NCI-H82 (cell line): ENCODE measurements at places on chromosomes 12 and 14.

GRCh38 chr14:75279153-75279762 lies 630 bp downstream of the FOS start:
- peak; percentile 39 for DNase-seq

GRCh38 chr12:82648259-82648909 lies 38.3 kb upstream of the TMTC2 start:
- no peak for DNase-seq

DNA sequence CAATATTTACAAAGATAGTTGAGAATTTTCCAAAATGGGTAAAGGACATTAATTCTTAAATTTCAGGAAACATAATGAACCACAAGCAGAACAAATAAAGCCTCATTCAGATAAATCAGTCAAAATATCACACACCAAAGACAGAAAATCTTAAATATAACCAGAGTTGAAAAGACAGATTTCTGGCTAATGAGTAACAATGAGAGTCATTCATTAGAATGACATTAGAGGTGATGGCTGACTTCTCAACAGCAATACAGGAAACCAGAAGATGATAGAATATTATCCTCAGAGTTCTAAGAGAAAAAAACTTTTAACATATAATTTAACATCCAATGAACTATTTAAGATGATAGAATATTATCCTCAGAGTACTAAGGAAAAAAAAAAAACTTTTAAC lies 124.2 kb downstream of the DENND5B start:
- DNase-seq: no peak

GRCh38 chr14:77950371-77951063 lies 150.6 kb downstream of the ADCK1 start:
- no peak for DNase-seq

GRCh38 chr14:65783576-65783975 lies 371.0 kb downstream of the FUT8 start:
- no peak for DNase-seq

DNA sequence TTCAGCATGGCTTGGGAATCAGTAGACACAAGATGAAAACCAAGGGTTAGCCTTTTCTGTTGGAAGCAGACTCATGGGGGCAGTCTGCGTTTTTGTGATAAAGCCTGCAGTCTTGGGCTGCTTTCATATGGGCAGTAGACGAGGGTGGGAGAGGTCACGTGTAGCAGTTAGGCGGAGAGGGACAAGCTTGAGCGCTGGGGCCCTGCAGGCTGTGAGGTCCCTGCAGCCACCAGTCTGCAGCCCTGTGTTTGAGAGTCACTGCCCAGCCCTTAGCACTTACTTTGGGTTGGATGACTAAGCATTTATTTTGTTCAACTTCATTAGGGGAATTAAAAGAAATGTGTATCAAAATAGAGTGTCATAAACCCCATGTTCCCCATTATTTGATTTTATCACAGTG lies 37.2 kb downstream of the EP400 start:
- no peak for DNase-seq

DNA sequence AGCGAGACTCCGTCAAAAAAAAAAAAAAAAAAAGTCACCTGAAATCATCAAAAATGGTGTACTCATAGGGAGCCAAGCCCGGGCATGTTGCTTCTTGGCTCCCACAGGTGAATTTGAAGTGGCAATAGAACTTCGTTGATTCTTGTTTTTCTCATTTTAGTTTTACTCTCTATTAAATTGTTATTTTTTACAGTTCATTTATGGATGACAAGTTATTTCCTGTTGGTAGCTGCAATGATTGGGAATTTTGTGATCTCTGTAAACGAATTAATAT lies 1.3 kb downstream of the TM7SF3 start:
- no peak for DNase-seq

DNA sequence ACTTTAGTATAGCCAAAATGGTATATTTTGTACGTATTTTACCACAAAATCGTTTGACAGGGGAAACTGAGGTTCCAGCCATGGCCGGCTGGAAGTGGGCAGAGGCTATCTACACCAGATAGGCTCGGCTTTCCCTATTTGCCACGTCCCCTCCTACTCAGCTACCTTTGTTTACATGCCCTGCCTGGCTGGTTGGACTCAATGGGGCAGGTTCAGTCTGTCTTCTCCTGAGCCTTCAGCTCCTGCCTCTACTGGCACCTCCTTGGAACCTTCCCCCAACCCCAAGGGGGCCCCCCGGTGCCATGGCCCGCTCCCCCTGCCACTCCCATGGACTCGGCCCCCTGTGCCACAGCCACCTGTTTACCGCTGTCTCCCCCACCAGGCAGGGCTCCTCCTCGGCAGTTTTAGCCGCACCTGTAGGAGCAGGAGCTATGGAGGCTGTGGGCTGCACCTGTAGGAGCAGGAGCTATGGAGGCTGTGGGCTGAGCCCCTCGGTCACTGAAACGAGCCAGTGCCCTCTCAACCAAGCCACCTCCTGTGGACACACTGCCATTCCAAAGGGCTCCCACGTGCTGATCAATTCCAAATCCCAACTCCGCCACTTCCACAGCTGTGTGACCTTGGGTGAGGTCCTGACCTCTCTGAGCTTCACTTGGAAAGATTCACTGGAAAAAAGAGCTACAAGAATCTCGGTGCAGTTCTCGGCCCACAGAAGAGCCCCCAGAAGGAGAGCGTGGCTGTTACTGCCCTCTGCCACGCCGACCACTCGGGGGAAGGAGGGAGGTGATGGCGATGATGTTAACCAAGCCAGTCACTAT lies 62.2 kb downstream of the NCOR2 start:
- DNase-seq: no peak

- DNase-seq: no peak
These were observed at the start of gene PRH2 for GRCh38 chr12:10928746-10929286. Gene PRH2 (plus strand): TSS chr12:10929236. CDS start chr12:10929274, 38 bp downstream.

DNA sequence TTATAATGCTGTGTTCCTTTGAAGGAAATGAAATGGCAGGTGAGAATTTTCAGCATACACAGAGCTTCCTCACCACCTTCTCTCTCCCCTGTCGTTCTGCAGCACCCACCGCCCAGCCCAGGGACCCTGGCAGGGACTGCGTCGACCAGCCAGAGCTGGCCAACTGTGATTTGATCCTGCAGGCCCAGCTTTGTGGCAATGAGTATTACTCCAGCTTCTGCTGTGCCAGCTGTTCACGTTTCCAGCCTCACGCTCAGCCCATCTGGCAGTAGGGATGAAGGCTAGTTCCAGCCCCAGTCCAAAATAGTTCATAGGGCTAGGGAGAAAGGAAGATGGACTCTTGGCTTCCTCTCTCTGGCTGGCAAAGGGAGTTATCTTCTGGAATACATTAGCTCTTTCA lies 35.1 kb downstream of the PAPLN start:
- DNase-seq: peak; percentile 91

GRCh38 chr12:124682425-124683151 lies 115.2 kb upstream of the NCOR2 start:
- DNase-seq: no peak

GRCh38 chr14:97456958-97457357 lies 659.8 kb downstream of the VRK1 start:
- no peak for DNase-seq

- DNase-seq: no peak
These were observed 56.2 kb downstream of the APOBEC1 start for GRCh38 chr12:7609495-7609894.

GRCh38 chr12:9346866-9347327 lies 138.7 kb upstream of the PZP start:
- no peak for DNase-seq

DNA sequence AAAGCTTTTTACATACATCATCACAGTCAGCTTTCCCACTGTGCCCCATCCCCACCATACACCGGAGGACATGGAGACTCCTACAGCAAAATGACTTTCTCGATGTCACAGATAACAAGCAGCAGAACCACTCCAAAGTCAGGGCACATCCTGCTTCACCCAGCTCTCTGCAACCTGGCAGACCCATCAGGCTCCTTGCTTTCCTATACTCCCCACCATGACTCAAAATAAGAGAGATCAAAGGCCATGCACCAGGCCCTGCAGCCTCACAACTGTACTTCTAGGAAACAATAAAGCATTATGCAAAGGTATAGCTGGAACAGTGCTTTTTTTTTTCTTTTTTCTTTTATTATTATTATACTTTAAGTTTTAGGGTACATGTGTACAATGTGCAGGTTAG lies 187.4 kb downstream of the DPF3 start:
- DNase-seq: no peak

DNA sequence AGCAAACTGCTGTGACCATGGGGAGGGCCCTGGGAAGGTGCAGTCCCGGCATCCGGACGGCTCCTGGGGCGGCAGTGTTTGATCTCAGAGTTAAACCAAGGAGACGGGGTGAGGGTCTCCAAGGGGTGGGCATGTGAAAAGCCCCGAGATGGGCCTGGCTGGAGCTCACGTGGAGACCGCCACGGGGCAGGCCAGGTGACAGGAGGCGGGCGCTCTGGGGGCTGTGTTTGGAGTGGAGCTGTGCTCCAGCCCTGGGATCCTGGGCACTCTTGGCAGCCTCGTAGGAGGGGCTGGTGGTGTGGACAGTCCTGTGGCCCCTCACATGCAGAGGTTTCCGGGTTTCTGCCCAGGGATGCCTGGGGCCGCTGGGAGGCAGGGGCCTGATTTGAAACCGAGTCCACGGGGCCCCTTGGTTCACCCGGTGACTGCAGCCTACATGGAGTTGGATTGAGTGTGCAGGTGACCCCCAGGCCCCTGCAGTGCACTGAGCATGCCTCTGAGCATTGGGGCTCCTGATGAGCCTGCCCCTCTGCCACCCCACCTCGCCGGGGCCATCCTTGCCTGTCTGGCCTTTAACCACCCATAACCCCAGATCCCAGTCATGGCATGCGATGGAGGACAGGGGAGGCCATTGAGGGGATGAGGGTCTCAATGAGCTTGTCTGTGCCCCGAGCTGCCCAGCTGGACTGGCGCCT lies 8.4 kb downstream of the KIF26A start:
- no peak for DNase-seq

GRCh38 chr14:72607386-72608130 lies 286.3 kb downstream of the DPF3 start:
- peak; percentile 65 for DNase-seq

DNA sequence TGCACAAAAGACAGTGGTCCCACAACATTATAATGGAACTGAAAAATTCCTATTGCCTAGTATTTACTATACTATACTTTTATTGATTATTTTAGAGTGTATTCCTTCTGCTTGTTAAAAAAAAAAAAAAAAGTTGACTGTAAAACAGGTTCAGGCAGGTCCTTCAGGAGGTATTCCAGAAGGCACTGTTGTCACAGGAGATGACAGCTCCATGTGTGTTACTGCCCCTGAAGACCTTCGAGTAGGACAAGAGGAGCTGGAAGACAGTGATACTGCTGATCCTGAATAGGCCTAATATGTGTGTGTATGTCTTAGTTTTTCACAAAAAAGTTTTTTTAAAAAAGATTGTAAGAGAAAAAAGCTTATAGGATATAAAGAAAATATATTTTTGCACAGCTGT lies 12.3 kb downstream of the UBE2N start:
- no peak for DNase-seq

- DNase-seq: no peak
These were observed 41.6 kb downstream of the CNTN1 start for GRCh38 chr12:40733871-40734270.

- DNase-seq: no peak
These were observed 78.5 kb downstream of the PDE3A start for GRCh38 chr12:20446836-20447235.

- DNase-seq: peak; percentile 16
These were observed 864.2 kb upstream of the MGAT4C start for GRCh38 chr12:87120440-87120839.

DNA sequence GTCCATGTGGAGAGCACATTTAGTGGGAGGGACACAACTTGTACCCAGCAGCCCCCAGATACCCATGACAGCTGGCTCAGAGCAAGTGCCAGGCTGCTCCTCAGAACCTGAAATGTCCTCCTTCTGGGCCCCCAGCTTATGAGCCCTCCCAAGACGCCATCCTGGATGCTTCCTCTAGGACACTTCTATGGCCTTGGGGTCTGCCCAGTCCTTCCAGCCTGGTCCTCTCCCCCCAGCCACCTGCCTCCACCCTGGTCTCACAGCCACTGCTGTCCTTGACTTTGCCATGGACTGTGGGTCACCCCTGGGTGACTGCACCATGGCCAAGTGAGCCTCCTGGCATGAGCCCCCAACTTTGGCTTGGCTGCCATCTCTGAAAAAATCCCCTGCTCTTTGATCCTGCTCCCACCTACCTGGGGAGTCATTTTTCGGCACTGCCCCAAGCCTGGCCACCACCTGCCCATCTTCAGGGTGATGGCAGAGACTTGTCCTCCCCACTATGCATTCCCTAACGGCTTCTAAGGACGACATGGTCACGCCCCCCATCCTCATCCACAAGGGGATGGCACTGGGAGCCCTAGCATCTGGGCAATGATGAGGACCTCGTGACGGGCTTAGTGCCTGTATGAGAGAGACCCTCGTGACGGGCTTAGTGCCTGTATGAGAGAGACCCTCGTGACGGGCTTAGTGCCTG lies 323.7 kb downstream of the TMEM121 start:
- DNase-seq: no peak

DNA sequence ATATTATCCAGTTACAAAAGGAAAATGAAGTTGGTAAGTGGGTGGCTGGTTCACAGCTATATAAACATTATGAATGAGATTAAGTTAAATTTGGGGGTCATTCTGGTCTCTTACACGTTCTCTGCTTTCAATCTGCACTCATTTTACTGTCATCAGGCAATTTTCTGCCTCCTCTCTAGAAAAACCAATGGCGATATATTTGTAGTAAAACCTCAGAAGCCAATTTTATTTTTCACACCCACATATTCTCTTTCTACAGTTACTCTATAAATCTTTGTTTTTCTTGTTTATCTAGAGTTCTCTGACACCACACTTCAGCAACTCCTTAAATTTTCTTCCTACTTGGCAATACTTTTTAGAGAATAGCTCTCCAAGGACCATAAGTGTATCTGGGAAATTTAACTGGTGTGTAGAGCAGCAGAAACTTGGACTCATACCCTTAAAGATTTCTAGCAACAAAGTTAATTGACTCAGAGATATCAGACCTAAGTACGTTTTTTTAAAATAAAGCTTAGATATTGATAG lies 926.9 kb downstream of the TMTC2 start:
- no peak for DNase-seq

- no peak for DNase-seq
These were observed 211.3 kb upstream of the KRR1 start for GRCh38 chr12:75722714-75723200.

GRCh38 chr12:89421092-89421835 lies 69.0 kb upstream of the DUSP6 start:
- peak; percentile 30 for DNase-seq

DNA sequence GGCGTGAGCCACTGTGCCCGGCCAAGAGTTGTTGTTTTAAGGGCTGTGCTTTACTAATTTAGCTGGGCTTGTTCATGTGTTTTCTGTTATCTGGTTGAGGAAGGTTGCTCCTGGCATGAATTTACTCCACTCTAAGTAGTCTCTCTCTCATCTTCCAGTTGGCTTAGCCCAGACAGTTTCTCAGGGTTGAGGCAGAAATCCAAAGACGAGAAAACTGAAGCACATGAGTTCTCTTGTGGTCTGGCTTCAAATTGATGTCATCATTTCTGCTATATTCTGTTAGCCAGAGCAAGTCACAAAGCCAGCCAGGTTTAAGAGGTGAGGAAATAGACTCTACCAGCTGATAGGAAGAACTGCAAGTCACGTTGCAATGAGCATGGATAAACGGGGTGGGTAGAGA lies 57.9 kb downstream of the E2F7 start:
- no peak for DNase-seq
